CD4-positive, alpha-beta T cell treated with Interleukin-12 subunit alpha and Interleukin-12 subunit beta, for 1 hour (primary cell): ENCODE measurements at places on chromosomes 2 and 18.

- DNase-seq: no peak
Measured at GRCh38 chr2:231360881-231361371, 34.6 kb upstream of the B3GNT7 start.

- DNase-seq: no peak
Measured at GRCh38 chr2:92073815-92074548, 2797.2 kb upstream of the TEKT4 start.

GRCh38 chr2:10345813-10346212, 43.1 kb downstream of the HPCAL1 start:
- no peak for DNase-seq

- no peak for DNase-seq
Measured at GRCh38 chr2:30179536-30179935, 32.7 kb downstream of the YPEL5 start.

DNA sequence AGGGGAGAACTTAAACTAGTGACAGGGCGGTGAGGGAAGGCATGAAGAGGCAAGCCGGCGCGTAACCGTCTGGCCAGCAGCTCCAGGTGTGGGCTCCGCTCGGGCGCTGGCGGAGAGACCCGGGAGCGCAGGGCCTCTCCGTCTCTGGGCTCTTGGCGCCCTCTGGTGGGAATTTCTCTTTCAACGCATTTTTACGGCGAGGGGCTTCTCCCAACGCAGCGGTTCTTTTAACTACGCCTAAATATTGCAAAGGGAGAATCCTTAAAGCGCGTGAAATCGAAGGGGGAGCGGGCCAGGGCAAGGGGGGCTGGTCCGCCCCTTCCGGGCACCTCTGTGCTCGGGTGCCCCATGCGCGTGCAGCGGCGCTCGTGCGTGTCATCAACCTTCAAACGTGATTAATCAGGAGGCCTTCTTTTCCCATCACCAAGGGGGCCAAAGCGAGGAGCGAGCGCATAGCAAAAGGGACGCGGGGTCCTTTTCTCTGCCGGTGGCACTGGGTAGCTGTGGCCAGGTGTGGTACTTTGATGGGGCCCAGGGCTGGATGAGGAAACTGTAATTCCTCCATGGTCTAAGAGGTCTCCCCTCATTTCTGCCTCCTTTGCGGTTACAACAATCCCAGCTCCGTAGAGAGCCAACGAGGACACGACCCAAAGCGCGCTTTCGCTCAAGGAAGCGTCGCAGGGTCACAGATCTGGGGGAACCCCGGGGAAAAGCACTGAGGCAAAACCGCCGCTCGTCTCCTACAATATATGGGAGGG, 762 bp upstream of the GAD1 start:
- DNase-seq: peak; percentile 68

GRCh38 chr2:61978522-61978921, 73.0 kb downstream of the COMMD1 start:
- no peak for DNase-seq

DNA sequence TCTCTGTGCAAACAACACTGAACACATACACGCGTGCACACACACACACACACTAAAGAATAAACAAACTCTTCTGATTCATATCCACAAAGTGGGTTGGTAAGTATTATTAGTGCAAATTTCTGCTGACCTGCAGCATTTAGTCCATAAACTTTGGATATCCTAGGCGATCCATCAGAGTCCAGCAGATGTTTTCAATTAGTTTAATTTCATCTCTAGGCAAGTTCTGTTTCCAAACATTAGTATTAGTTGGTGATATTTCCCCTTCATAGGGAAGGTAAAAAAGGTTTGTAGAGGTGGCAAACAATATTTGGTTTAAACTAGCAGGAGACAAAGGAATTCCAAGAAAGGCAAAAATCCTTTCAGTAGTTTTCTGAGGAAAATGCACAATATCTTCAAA, 5.7 kb downstream of the DSEL start:
- DNase-seq: no peak

DNA sequence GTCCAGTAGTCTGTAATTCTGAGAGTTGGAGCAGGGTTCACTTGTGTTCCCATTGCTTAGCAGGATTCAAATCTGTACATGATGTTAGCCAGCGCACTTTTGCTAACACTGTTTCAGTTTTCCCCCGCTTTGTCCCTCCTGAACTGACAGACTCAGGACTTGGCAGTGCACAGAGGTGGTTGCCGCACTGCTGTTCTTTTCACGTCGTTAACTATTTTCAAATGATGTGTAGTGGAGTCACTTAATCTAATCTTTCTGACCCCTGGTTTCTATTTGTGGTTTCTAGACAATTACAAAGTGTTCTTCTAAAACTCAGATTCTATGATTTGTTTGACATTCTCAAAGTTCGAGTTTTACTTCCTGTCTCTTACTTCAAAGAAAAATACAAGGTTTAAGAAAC, 234.5 kb downstream of the RBM43 start:
- DNase-seq: no peak

- peak; percentile 92 for DNase-seq
Measured at GRCh38 chr2:234483568-234484251, 13.2 kb downstream of the ARL4C start.
